ENCODE measurements at places on chromosomes 3 and 15. TPM values are rescaled to one million over a fixed set of nuclear protein-coding genes. Genes with fewer than 3 reads are reported as not detected.

Gene CLCN2
- total RNA-seq: 4.3 TPM

Gene SUCNR1
- 1.4 TPM for total RNA-seq

Gene RHCG
- total RNA-seq: 8.7 TPM

Gene KLHL40
- total RNA-seq: not detected

Gene ZNF860
- total RNA-seq: 6.0 TPM

Gene LRIG1
- total RNA-seq: 27.9 TPM

Data from umbilical cord (tissue), 2 donors.